KG1 (cell line): ENCODE measurements at places on chromosomes 16 and 17.

- no peak for DNase-seq
These were observed 795.1 kb upstream of the CDH8 start for GRCh38 chr16:62831235-62831850.

- no peak for DNase-seq
These were observed 41.0 kb downstream of the HOXB1 start for GRCh38 chr17:48489781-48490180.

DNA sequence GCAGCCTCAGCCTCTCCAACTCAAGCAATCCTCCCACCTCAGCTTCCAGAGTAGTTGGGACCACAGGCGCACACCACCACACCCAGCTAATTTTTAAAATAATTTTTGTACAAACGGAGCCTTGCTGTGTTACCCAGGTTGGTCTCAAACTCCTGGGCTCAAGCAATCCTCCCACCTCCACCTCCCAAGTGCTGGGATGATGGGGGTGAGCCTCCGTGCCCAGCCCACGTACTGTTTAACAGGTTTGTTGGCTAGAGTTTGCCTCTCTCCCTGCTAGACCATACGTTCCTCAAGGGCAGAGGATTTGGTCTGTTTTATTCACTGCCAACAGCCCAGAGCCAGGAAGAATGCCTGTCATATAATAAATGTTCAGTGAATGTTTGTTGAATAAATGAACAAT, 26.6 kb downstream of the SOCS1 start:
- no peak for DNase-seq

- DNase-seq, result no peak
These were observed 130.6 kb downstream of the MYO1D start for GRCh38 chr17:32746280-32746679.

DNA sequence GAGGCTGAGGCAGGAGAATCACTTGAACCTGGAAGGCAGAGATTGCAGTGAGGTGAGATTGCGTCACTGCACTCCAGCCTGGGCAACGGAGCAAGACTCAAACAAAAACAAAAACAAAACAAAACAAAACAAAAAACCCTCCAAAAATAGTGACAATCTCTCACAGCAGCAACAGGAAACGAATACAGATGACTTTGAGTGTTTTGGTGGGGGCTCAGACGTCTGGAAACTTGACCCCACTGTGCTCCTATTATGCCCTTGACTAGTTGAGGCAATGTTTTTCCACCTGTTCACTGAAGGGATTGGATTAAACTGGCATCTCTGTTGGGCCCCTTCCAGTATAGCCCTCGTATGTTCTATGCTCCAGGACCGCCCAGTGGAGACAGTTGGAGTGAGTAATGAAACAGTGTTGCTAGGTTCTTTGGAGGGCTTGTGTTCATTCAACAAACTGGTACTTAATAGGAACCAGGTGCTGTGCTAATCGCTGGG, 167.0 kb downstream of the UTP18 start:
- no peak for DNase-seq

- no peak for DNase-seq
These were observed 96.5 kb downstream of the WSCD1 start for GRCh38 chr17:6166492-6167179.

- no peak for DNase-seq
These were observed 14.2 kb downstream of the NKIRAS2 start for GRCh38 chr17:42034059-42034458.

DNA sequence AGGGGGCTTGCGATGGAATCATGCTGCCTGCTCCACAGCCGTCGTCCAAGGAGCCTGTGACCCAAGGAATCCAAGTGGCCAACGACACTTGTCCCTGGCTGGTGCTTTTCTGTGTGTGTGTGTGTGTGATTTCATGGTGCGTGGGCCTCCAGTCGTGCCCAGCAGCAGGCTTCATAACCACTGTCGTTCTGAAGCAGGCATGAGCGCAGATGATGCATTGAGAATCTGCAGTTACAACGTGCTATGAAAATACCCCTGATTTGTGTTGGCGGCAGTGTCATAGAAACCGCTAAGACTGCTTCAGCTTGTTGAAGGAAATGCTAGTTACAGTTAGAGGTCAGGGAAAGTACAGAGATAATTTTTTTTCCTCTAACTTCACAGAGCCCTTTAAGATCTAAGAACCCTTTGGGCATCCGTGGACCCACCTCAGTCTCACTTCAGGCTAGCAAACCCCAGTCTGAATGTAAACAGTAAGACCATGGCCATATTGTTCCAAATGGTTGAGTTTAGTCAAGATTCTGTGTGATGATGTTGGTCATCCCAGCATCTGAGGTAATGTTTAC, 15.6 kb downstream of the C16orf90 start:
- DNase-seq, result no peak

DNA sequence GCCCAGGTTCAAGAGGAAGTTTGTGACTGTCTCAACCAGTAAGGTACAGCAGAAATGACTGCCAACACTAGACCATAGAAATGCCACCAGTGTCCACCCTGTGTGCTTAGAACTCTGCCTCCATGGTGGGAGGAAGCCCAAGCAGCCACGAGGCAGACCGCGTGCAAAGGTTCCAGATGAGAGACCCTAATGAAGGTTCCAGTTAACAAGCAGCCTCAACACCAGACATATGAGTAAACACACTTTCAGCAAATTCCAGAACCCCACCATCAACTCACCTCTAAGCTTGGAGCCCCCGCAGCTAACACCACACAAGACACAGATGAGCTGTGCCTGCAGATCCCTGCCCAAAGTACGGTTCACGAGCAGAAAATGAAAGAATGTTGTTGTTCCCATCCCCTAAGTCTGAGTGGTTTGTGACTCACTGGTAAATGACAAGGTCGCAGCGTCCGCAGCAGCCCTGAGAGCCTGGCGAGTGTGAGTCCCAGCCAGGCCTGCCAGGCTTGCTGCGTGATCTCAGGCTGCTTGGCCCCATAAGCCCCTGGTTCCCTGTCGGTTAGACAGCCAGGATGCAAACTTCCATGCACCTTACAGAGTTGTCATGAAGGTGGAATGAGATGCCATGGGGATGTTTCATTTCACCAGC, 193.7 kb downstream of the C16orf95 start:
- DNase-seq, result no peak

DNA sequence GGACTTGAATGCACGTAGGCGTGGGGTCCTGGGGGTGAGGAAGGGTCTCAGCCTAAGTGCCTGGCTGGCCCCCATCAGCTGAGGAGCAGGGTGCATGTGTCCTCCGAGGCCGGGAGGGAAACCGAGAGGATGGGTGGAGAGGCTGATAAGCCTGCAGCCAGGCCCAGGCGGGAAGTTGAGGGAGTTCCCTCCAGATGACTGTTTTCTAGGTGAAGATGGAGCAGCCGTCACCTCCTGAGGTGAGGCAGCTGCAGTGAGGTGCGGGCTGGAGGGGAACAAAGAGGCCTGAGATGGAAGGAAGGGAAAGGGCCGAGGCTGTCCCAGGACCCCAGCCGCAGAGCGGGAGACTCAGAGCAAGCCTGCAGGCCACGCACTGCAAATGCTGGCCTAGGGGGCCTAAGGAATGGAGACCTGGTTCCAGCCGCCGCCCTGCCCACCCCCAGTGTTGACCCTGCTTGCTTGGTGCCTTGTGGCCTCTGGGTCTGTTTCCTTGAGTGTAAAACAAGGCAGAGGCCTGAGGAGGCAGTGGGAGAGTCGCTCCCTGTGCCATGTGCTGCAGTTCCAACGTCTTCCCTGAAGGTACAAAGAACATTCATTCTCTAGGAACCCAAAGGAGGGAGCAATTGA, 3.0 kb downstream of the PECAM1 start:
- DNase-seq, result no peak

GRCh38 chr16:30941600-30942425, 7.1 kb upstream of the ORAI3 start:
- DNase-seq, result no peak

GRCh38 chr16:52068447-52069074, 478.4 kb downstream of the TOX3 start:
- DNase-seq, result no peak

GRCh38 chr17:31724619-31725018, 134.4 kb downstream of the COPRS start:
- DNase-seq, result no peak

- DNase-seq, result peak; percentile 75
These were observed 857 bp upstream of the STAT5A start for GRCh38 chr17:42287305-42287976.

DNA sequence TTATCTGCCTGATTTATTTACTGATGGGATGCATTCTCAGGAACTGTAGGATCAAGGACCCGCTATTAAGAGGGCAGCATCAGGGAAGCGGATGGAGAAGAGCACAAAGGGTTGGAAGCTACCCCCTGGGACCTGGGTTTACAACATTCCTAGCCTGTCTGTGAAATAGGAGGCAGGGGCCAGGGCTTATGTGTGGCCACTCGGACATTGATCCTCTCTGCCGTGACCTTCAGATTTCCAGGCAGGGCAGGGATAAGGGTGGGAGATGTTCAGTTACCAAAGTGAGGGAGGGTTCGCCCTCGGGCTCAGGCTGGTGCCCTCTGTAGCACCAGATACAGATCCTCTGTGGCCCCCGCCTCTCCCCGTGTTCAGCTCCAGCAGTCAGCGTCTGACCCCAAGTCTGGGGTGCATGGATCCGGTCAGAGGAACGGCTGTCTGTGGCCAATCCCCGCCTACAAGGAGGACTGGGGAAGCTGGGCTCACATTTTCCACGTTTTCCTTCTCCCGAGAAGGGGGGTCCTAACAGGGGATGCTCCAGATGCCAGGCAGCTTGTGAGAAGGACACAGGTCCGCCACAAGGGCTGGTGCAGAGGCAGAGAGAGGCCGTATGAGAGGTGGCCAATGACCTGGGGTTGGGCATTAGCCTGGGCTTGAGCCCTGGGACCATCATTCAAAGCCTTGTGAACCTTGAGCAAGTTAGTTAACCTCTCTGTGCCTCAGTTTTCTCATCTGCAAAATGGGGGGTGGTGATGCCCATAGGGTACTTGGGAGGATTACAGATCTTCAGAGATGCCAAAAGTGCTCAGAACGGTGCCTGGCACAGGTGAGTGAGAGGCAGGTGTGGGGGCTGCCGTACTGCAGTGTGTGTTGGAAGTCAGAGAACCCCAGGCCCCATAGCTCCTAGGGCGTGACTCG, 48.3 kb downstream of the ATP2C2 start:
- DNase-seq, result no peak

- DNase-seq, result no peak
These were observed 33.1 kb downstream of the CHCT1 start for GRCh38 chr17:60455378-60455777.

- DNase-seq, result no peak
These were observed 14.6 kb upstream of the PITPNA start for GRCh38 chr17:1577182-1577581.

GRCh38 chr17:54439816-54440215, 460.8 kb upstream of the TOM1L1 start:
- DNase-seq, result no peak

DNA sequence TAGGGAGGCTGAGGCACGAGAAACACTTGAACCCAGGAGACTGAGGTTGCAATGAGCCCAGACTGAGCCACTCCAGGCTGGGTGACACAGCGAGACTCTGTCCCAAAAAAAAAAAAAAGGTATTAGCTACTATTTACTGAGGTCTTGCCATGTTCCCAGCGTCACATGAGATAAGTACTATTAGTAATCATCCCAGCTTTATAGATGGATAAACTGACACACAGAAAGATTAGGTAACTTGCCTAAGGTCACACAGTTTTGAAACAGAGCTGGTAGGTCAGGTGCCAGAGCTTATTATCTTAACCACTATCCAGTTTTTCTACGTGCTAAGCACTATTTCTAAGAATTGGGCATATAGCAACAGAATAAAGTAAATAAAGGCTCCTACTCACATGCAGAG, 51.6 kb downstream of the TEX14 start:
- no peak for DNase-seq

DNA sequence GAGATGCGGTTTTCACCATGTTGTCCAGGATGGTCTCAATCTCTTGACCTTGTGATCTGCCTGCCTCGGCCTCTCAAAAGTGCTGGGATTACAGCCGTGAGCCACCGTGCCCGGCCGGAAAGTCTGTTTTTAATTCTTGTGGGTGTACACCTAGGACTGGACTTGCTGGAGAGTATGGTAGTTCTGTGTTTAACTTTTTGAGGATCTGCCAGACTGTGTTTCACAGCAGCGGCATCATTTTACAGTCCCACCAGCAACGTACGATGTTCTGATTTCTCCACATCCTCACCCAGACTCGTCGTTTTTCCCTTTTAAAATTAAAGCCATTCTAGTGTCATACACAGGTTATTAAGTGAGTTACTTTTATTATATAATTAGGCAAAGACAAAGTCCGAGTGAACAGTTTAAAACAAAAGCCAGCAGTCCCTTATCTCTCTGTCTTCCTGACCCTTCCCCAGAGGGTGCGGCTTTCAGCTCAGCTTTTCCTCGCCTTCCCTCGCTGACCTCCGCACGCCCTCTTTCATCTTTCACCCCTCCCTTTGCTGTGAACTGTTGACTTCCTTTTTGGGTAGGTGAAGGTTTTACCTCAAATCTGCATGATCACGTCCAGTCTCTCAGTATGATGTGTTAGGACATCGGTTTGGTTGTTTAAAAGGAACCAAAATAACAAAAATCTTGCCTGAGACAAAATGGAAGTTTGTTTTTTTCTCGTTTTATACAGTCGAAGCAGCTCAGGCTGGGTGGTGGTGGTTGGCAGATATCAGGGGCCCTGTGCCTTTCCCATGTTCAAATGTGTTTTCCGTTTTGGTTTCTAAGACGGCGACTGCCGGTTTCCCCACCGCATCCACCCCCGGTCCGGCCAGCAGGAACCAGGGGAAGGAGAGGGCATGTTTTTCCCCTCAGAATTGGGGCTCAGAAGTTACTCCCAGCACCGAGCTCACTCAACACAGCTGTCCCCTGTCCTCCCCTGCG, 18.0 kb downstream of the FAM234A start:
- DNase-seq, result peak; percentile 50

DNA sequence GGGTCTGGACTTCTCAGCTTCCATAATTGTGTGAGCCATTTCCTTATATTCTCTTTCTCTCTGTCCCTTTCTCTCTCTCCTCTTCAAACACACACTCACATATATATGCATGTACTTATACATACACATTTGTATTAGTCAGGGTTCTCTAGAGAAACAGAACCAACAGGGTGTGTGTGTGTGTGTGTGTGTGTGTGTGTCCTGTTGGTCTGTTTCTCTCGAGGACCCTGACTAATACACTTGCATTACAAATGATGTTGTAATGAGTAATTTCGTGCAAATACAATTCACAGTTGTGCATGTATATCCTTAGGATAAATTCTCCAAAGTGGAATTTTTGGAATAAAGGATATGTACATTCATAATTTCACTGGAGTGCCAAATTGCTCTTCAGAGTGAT, 115.3 kb downstream of the NPIPB5 start:
- no peak for DNase-seq

DNA sequence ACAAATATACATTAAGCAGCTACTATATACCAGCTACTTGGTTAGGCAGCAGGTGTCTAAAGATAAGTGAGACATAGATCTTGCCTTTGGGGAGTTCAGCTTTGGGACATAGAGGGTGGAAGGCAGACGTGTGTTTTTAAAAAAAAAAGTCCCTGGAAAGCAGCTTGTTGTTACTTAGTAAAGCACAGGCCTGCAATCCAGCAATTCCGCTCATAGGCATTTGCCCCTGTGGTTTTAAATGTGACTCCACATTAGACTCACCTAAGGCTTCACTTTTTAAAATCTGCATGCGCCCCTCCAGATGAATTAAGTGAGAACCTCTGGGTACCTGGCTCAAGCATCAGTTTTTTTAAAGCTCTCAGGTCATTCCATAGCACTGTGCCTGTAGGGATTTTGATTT, 7.2 kb upstream of the MLYCD start:
- DNase-seq, result no peak

- DNase-seq, result no peak
These were observed 11.8 kb downstream of the RGS11 start for GRCh38 chr16:263944-264343.

GRCh38 chr16:84618581-84619460, 943 bp upstream of the COTL1 start:
- DNase-seq, result no peak

GRCh38 chr16:65111306-65111705, 10.6 kb downstream of the CDH11 start:
- DNase-seq, result no peak
